ENCODE measurements at places on chromosomes 4 and X. TPM values are rescaled to one million over a fixed set of nuclear protein-coding genes. Genes with fewer than 3 reads are reported as not detected.

CSTF2 gene
- 18.4 TPM for total RNA-seq

PAGE2 gene
- total RNA-seq, result not detected

DSPP gene
- total RNA-seq, result not detected

MSMO1 gene
- total RNA-seq, result 54.2 TPM

CXXC4 gene
- 5.1 TPM for total RNA-seq

RASGEF1B gene
- 7.2 TPM for total RNA-seq

ETDC gene
- not detected for total RNA-seq

CLDN34 gene
- 0.84 TPM for total RNA-seq

F8A1 gene
- total RNA-seq, result 14.7 TPM

DNA sequence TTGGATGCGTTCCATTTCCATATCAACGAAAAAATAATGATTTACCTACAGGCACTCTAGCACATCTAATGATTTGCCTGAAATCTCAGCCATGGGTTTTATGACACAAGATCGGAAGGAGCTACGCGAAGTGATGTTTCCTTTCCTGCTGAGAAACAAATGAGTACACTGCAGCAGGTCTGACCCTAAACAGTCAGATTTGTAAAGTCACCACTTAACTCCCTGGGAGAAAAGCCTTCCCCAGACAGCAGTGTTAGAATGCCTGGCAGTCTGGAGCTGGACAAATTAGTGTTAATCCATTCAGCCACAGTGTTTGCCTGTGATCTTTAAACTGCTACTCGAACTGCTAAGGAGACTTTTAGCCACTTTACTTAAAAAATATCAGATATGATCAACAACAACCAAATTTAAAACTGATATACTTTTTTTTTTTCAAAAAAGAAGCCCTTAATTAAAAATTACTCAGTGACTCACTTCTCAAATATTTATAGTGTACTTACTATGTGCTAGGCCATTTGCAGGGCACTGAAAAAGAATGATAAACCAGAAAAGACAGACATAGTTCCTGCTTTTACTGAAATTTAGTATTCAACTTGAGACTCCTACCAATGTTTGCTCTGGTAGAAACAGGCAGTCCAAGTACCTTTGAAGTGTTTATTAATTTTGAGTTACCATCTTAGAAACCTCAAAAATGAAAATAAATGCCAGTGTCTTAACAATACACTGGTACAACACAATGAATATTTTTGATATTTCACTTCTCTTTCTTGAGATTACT lies 104.5 kb downstream of the SHISA3 start:
- no peak for DNase-seq

DNA sequence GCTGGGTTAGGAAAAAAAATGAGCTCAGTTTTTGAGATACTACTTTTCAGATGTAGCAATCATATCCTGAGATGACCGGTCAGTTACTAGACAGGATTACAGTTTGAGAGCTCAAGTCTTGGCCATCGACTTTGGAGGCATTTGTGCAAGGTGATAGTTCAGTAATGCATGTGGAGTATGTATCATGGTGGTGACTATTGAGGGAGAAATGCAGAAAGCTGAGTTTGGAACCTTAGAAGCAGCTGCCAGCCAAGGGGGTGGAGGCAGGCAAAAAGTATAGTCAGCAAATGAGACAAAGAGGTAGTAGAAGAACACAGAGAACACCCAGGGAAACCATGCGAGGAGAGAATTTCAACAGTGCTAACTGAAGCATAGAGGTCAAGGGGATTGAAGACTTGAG lies 48.7 kb upstream of the SLC4A4 start:
- no peak for DNase-seq

DNA sequence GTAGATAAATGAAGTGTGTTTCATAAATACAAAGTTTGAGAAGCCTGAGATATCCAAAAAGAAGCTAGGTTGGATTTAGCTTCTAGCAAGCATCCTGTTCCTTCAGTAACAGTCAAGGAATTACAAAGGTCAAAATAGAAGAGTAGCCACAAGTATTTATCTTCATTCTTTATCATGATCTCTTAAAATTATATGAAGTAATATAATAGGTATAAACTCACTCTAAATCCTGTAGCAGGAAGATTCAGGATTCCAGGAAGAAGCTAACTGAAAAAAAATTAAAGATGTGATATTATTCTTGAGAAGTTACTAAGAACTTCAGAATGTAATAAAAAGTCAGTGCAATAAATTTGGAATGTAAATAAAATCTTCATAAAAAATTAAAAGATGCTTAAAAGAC lies 31.1 kb upstream of the RXFP1 start:
- no peak for DNase-seq

GRCh38 chrX:791479-792034 lies 161.0 kb downstream of the SHOX start:
- DNase-seq, result no peak

GRCh38 chr4:111879539-111879938 lies 265.7 kb upstream of the FAM241A start:
- no peak for DNase-seq

DNA sequence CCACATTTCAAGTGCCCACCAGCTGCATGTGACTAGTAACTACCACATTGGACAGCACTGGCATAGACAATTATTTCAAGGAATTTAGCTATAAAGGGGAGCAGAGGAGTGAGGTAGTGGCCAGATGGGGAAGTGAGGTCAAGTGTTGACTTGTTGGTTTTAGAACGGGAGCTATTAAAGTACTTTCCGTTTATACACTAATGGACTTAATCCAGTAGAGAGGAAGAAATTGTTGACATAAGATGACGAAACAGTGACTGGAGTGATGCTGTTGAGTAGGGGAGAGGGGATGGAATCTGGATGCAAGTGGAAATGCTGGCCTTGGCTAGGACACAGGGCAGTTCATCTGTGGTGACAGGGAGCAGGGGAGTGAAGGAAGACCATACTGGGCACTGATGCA lies 154.4 kb downstream of the AMMECR1 start:
- DNase-seq, result no peak

- no peak for DNase-seq
Observed at GRCh38 chr4:155900381-155900780, 3.1 kb upstream of the TDO2 start.

DNA sequence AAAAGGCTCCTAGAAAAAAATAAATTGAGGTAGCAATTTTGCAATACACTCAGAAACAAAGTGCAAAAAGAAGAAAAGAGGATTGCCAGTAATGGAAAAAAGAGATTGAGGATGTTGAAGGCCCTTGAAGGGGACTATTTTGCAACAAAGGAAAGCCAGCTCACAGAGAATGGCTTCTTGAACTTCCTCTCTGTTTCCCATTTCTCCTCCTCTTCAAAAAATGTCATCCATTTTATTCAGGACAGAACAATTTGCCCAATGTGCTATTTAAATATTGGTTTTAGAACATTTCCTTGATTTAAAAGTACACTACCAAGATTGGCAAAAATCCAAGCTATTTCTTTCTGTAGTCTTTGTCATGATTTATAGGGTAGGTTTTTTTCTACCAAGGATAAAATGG lies 60.2 kb downstream of the GASK1B start:
- no peak for DNase-seq

GRCh38 chr4:55314141-55314820 lies 31.8 kb upstream of the SRD5A3 start:
- no peak for DNase-seq

GRCh38 chrX:32985544-32985943 lies 225.8 kb downstream of the DMD start:
- DNase-seq, result no peak

DNA sequence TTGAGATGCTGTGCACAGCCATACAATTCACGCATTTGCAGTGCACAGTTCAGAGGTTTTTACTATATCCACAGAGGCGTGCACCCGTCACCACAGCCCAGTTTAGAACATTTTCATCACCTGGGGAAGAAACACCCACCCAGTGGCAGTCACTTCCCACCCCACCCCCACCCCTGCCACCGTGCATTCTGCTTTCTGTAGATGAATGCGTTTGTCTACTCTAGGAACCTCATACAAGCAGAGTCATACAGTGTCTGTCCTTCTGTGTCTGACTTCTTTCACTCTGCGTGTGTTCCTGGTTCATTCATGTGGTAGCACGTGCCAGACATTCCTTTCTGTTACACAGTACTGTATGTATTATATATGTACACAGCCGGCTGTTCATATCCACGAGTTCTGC lies 122.8 kb downstream of the TBL1X start:
- no peak for DNase-seq

GRCh38 chr4:38268108-38268820 lies 308.1 kb downstream of the PTTG2 start:
- DNase-seq, result no peak

GRCh38 chr4:102826105-102826889 lies 1.1 kb downstream of the UBE2D3 start:
- no peak for DNase-seq

DNA sequence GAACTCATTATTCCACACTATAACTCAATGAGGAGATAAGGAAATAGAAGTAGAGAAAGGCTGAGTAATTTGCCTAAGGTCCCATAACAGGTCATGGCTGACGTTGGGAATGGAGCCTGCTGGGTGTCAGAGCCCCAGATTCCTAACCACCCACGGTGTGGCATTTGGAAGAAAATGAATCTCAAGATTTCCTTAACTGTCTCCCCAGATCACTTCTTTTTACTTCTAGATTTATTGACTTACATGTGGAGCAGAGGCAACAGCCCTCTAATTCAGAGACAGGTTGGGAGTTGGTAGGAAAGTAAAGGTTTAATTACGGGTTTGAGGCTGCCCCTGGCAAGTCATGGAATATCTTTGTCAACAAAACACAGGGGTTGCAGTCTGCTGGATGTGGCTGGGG lies 134.0 kb downstream of the ARHGAP10 start:
- no peak for DNase-seq

GRCh38 chr4:14926368-14926767 lies 75.9 kb upstream of the CPEB2 start:
- no peak for DNase-seq

GRCh38 chr4:78902298-78902697 lies 36.9 kb downstream of the PAQR3 start:
- DNase-seq, result no peak

- DNase-seq, result peak; percentile 25
Observed at GRCh38 chrX:41085878-41086626, 807 bp downstream of the USP9X start.

- DNase-seq, result no peak
Observed at GRCh38 chr4:24781999-24782745, 13.2 kb upstream of the SOD3 start.

DNA sequence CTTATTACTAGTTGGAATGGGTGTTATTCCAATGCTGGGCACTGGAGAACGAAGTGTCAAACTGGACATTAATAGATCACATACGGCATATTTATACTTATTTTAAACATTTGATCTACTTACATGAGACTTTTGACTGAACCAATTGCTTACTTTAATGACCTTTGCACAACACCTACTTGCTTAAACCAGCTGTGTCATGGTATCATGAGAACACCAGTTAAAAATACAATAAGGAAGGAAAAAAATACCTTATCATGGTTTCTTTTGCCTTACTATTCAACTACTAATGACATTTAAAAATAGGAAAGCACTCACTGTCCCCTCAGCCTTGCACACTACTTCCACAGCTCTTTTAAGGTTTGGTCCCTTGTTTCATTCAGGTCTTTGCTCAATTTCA lies 146.9 kb downstream of the FAM13A start:
- DNase-seq, result no peak

DNA sequence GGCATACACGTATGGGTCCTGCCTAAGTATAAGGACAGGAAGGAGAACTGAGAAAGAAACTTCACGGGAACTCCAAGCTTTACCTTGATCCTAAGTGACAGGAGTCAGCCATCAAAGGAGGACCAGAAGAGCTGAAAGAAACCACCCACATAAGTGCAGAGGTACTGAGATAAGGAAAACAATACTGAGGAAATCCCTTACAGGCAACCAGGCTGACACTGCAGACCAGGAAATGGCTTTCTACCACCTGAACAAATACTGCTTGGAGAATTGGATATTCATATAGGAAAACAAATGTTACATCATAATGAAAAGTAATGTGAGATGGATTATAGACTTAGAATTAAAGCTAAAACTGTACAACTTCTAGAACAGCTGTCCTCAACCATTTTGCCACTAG lies 127.0 kb downstream of the IL15 start:
- no peak for DNase-seq

DNA sequence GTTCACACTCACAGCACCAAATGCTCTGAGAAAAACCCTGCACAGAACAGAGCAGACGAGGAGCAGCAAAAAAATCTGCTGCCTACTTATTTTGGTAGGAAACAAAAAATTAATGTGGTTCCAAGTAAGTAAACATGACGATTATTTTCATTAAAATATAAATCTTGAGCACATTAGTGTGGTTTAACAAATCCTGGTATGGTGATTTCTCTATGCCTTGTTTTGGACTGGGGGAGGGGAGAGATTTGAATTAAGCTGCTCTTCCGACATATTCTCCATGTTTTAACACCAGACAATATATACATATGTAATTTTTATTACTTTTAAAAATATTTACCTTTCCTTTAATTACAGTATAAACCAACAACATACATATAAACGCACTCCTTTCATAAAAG lies 1.8 kb downstream of the CAMK2D start:
- no peak for DNase-seq

- DNase-seq, result no peak
Observed at GRCh38 chrX:19800821-19801374, 86.5 kb downstream of the SH3KBP1 start.

DNA sequence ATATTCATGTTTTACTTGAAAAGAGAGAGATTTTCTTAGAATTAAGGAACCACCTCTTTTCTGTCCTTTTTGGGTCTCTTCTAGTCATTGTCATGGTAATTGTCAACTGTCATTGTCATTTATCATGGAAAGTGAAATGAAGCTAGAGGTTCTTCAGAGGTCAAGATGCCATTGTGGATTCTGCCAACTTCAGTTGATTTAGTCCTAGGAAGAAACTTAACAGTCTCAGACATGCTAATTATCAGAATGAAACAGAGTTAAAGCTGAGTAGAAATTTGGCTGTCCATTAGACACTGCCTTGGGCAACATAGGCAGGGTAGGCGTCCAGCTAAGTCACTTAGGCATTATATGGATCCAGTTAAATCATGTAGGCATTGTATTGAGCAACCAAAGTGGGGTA lies 796.1 kb upstream of the ADGRL3 start:
- DNase-seq, result no peak

GRCh38 chr4:129806986-129807385 lies 711.0 kb downstream of the C4orf33 start:
- DNase-seq, result no peak

DNA sequence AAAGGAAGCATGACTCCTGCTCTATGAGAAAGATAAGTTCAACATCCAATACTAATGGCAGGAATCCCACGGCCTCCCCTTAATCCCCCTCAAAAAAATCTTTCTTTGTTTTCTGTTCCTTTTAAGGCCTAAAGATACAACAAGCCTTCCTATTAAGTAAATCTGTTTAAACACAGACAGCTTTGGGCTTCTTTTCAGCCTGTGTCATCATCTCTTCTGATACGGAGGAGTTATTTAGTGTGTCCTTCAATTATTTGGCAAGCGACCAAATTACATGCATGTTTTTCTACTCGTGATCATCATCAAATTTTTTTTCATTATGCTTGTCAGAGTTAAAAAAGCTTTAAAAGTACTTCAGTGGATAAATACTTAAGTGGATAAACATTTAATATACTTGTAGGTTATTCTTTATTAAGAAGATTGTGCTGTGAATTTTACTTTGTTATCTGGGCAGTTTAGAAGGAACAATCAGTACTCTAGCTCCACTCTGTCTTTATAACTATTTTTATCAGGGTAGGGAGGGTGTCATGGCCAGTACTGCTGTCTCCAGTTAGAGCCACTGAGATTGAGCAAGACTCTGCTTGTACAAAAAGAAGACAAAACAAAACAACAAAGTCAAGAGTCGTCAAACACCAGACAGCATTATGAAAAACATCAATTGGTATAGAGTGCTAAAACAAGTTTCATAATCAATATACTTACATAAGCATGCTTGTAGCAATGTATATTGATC lies 210.7 kb downstream of the PRR32 start:
- no peak for DNase-seq

Measured in mesothelial cell of epicardium (in vitro differentiated cells).